Mucosa of gallbladder (tissue), 1 donor: ENCODE measurements at places on chromosomes 1 and 21. TPM values are rescaled to one million over a fixed set of nuclear protein-coding genes. Genes with fewer than 3 reads are reported as not detected.

The OPTC gene
- not detected for total RNA-seq

The ITLN2 gene
- total RNA-seq, result not detected

The OR2M3 gene
- not detected for total RNA-seq

The TMEM54 gene
- total RNA-seq, result 372 TPM

The SPRR4 gene
- total RNA-seq, result not detected

The FCRL2 gene
- total RNA-seq, result 0.09 TPM

The KCNJ6 gene
- total RNA-seq, result 0.12 TPM

DNA sequence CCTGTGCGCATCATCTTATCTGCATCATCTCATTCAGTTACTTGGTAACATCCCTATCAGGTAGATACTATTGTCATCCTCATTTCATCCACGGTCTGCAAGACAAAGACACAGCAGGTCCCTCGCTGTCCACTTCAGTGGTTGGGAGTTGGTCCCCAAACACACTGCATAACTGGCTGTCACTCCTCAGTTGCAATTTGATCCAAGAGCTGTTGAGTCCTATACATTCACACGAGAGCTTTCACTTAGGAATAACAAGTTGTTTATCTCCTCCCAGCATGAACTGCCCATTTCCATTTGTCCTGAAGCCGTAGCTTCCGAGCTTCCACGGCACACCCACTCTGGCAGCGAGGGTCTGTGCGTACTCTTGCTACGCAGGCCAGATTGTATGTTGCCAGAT lies 472.0 kb downstream of the CAMTA1 start:
- DNase-seq, result no peak

- DNase-seq, result no peak
These were observed 369.6 kb downstream of the RYR2 start for GRCh38 chr1:237411621-237412020.

- no peak for DNase-seq
These were observed 4.7 kb downstream of the IGSF8 start for GRCh38 chr1:160093624-160094290.

DNA sequence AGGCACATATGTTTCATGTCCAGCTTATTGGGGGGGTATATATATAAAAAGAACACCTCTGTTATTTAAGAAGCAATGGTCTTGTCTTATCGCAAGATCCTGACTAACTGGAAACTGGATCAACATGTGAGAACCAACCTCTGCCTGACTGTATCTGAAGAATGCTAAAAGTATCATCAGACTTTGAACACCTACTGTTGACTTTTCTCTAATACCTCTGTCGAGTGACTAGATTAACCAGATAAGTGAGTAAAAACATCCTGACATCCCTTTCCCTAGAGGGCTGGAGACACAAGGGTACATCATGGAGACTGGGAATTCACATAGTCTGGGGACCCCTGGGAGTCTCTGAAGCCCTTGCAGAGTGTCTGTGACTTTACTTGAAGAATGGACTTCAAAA lies 26.3 kb upstream of the PIGC start:
- DNase-seq, result peak; percentile 16

- peak; percentile 13 for DNase-seq
These were observed 43.1 kb downstream of the ZNF281 start for GRCh38 chr1:200366577-200367253.

GRCh38 chr1:100344774-100345173 lies 7.5 kb upstream of the CDC14A start:
- DNase-seq, result no peak

DNA sequence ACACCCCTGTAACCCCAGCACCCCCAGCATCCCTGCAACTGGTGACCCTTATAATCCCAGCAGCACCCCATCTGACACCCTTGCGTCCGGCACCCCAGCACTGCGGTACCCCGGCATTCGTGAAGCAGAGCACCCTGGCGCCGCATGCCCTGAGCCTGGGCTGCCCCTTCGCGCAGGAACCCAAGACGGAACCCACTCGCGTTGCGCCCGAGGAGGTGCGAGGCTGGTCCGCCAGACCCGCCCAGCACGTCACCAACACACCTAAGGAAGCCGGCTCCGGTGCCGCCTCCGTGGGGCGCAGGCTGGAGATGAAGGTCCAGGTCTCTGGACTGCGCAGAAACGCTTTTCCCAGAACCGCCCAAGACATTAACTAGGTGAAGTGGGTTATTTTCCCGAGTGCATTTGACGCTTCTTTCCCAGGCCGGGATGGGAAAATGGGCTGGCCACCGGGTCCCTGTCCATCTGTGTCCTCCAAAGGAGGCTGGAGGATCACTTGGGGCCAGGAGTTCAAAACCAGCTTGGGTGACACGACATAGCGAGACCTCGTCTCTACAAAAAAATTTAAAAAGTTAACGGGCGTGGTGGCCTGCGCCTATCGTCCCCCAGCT lies 15.9 kb upstream of the RNF187 start:
- DNase-seq, result no peak

DNA sequence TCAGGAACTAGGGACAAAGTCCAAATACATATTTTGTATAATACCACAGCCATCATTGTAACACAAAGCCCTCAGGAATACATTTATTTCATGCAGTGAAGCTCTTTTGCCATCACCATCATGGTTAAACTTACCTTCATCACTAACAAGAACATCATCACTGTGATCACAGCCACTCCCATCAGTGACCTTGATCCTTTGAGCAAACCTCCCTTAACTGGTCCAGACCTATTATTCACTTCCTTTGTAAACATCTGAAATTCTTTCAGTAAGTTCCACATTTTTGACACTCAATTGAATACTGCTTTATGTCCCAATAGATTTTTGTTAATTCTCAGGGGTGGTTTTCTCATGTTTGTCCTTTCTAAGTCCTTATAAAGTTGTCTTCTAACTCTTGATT lies 16.2 kb upstream of the KPRP start:
- DNase-seq, result no peak

GRCh38 chr1:84156210-84156621 lies 12.1 kb downstream of the PRKACB start:
- DNase-seq, result no peak

DNA sequence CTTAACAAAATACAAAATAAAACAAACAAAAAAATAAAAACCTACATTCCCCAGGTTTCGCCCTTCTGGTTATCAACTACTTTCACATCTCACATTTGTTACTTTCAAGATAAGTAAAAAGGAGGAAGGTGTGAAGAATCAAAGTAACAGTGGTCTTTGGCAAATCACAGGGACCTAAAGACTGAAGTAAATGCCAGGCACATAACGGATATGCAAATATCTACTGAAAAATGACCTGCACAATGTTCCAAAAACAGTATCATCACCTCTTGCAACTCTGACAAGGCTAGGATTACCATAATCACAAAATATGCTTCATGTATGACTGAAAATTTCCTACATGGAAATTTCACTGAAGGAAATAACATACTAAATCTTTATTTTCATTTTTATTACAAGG lies 29.3 kb downstream of the COP1 start:
- no peak for DNase-seq

GRCh38 chr1:3530926-3531818 lies 76.7 kb downstream of the ARHGEF16 start:
- peak; percentile 86 for DNase-seq

GRCh38 chr21:42499444-42500112 lies 3.6 kb upstream of the RSPH1 start:
- no peak for DNase-seq
